Diencephalon (tissue), 1 donor: ENCODE measurements at places on chromosomes 1 and 21. TPM values are rescaled to one million over a fixed set of nuclear protein-coding genes. Genes with fewer than 3 reads are reported as not detected.

The LAMTOR2 gene
- total RNA-seq, result 55.8 TPM

The PADI2 gene
- 3.5 TPM for total RNA-seq

The U2AF1 gene
- 22.8 TPM for total RNA-seq

The ETV3L gene
- total RNA-seq, result 0.23 TPM

The E2F2 gene
- 3.0 TPM for total RNA-seq

The BTBD19 gene
- 1.8 TPM for total RNA-seq

The CDK18 gene
- 3.0 TPM for total RNA-seq

The EVA1C gene
- 2.1 TPM for total RNA-seq

The SLFNL1 gene
- 0.92 TPM for total RNA-seq
